ENCODE measurements at places on chromosomes 1 and 21.

GRCh38 chr21:38269576-38269936, 12.8 kb downstream of the KCNJ15 start:
- DNase-seq = no peak

DNA sequence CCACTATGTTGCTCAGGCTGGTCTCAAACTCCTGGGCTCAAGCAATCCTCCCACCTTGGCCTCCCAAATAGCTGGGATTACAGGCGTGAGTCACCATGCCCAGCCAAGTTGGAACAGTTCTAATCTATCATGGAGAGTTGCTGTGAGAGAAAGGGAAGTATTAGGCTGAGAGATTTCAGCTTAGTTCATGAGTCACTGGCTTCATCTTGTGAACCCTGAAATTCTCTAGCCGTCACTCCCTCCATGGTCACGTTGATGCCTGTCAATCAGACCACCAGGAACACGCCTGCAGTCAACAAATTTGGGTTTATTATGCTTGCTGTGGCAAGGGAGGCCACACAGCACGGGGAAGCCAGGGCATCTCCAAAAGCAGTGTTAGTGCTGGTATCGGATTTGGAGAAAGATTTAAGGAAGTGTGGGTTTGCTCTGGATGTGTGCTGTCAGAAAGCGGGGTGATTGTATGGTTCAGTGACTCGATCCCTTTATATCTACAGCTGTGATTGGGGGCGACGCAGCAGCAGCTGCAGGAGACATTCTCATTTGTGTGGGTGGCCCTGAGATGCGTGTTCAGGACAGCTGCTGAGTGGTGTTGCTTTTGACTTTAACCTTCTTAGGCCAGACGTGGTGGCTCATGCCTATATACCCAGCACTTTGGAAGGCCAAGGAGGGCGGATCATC, 18.7 kb downstream of the UQCRHL start:
- no peak for DNase-seq

DNA sequence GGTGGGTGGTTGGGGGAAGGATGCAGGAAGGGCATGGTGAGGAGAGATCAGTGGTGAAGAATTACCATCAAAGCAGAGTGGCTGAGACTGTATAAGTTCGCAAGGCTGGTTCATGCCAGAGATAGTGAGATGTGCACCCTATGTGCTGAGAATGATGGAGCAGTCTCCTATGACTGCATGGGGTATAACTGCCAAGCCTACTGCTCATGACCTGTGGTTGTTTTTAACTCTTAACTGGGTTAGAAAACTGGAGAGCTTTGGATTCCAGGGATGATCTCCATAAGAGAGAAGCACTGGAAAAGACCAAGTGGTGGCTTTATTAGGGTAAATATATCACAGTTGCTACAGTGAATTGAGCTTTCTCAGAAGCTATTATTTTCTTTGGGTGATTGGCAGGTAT, 16.2 kb downstream of the WNT2B start:
- DNase-seq = no peak

- peak; percentile 98 for DNase-seq
Observed at GRCh38 chr1:246214708-246215509, 292.2 kb downstream of the SMYD3 start.

GRCh38 chr1:218384581-218384993, 39.5 kb downstream of the TGFB2 start:
- no peak for DNase-seq

DNA sequence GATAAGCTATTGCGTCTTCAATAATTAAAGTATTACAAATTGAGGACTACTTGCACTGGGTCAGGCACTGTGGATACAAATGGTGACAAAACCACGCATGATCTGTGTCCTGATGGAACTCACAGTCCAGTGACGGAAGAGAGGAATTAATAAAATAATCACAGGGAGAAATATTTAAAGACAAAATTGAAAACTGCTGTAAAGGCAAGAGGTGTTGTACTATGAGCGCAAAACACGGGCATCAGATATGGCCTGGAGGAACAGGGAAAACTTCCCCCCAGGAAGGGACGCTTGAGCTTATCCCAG, 16.6 kb upstream of the SLAMF6 start:
- DNase-seq = no peak

DNA sequence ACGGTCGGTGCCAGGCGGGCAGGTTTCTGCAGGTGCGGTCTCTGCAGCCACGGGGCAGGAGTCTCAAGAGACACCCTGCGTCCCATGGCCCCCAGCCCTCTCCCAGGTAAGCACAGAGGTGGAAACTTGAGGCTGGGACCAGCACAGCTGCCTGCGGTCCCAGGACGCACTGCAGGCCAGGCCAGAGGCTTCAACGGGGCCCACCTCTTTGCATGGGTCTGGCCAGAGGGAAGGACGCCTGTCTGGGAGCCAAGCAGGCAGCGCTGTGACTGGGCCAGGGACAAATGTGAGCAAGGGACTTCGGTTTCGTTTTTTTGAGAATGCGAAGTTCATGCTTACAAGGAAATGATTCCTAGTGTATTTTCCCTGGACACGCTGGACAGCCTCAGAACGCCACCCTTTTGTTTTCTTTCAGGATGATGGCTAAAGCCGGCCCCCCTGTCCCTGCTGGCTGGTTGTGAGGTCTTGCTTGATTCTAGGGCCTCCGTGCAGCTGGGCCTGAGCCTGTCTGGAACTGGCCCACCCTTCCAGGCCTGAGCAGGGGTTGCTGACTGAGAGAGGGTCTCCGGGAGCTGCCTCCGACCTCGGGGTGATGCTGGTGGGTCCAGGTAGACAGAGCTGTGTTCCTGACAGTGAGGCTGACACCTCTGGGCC, 38.3 kb downstream of the MORN1 start:
- DNase-seq = no peak

DNA sequence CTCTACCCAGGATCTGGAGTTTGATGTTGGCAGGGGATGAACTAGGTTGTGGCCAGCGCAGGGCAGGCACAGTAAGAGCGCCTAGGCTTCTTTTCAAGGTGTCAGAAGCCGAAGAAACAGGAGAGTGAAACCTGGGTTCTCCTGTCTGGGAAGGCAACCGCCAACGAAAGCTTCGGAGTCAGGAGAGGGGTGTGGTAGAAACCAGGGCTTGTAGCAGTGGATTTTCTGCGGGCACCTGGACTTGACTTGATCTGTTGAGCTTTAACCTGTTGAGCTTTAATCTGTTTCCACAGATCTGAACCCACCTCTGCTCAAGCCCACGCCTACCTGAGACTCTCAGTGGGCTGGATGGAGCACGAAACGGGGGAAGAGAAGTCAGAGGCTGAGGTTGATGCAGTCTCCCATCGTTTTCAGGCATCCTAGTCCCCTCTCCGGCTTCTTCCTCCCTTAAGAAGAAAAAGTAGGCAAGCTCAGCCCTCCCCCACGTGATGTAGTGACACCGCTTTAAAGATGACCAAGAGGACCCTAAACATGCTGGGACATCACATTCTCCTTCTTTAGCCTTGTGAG, 9.3 kb downstream of the HLX start:
- no peak for DNase-seq

GRCh38 chr1:22163137-22163536, 20.2 kb upstream of the WNT4 start:
- DNase-seq = no peak

DNA sequence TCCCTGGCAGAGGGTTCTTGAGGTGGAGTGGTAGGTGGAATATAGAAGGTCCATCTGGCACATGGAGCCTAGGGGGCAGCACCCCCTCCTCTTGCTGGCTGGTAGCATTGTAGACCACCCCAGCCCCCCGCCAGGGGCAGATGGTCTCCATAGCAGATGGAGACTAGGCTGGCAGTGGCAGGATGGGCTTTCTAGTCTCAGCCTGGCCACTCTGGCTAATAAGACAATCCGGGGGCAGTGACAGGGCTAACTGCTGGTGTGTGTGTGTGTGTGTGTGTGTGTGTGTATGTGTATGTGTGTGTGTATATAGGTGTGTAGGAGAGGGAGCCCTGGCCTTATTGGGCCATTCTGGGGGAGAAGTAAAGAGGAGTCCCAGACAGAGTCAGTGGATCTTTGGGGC, 16.1 kb downstream of the UTP11 start:
- no peak for DNase-seq

- DNase-seq = peak; percentile 9
Observed at GRCh38 chr1:87327376-87328271, 1.1 kb upstream of the LMO4 start.

GRCh38 chr1:205933671-205934618, 9.3 kb downstream of the SLC26A9 start:
- no peak for DNase-seq

DNA sequence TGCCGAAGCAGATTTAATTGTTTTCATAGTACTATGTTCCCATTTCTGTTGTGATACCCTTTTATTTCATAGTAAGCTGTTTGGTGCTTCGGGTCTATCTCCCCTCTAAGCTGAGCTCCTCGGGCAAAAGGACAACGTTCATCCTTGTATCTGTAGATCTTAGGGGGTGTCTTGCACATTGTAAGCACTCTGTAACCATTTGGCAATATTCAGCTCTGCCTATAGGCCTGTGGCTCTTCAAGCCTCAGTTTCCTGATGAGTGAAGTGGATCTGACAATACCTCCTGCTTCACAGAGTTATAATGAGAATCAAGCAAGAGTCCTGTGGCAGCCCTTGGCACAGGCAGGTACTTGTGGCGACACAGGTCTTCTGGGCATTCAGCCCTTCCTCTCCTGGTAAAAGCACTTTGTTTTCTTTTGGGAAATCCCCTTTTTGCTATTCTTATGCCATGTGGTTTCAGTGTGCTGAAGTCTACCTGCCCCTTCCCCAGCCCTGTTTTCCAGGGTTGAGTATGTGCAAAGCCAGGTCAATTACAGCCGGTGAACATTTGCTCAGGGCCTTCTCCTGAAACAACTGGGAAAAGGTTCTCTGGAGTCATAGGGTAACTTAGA, 8.5 kb upstream of the EXO1 start:
- DNase-seq = no peak

GRCh38 chr1:185774394-185774793, 40.2 kb downstream of the HMCN1 start:
- DNase-seq = no peak

DNA sequence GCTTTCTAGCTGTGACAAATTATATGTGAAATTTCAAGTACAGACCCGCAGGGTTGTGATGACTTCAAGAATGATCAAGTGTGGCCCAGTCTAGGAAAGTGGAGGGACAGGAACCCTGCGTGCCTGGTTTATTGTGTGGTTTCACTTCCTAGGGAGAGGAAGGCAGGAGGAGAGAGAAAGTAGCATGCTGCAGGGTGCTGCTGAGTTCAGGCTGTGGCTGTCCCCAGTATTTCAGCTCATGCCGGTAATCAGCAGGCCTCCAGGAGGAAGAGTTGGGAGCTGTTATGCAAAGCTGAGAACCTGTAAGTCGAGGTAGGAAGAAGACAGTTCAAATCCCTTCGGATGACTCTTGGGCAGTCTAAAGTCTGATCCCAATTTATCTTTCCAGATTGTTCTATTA, 140.4 kb downstream of the ROR1 start:
- DNase-seq = no peak

DNA sequence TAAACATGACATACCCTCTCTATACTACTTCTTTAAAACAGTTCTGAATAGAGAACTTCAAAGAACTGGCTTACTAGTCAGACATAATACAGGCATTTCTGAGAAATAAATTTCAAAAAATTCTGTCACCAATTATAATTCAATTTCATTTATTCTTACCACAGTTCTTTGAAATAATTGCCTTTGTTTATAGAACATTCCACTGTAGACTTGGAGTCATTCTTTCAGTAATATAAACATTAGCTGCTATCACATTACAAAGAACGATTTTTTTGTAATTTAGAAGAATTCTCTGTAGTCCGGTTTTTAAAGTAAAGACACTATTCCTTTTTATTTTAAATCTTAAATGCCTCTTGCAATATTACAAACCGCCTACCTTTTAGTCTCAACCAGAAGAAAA, 146.4 kb upstream of the COL11A1 start:
- no peak for DNase-seq

DNA sequence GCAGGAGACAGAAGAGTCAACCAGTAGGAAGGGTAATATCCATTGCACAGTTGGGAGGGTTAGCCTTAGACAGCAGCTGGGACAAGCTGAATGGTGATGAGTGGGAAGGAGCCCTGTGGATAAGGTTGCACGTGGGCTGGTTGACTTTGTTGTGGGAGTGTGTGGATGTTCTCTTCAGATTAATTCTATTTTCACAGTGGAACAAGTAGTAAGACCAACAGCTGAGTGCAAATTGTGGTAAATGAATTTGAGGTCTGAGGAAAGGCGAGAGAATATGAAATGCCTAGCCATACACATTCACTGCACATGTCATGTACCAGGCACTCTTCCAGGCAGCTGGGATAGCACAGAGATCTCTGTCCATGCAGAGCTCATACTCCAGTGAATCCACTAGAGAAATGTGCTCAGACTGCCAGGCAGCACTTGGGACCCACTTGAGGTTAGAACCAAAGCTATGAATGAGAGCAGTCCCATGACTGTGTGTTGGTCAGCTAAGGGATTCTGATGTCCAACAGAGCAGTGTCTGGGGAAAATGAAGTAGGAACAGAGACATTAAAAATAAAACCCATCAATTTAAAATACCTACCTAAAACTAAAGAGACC, 25.2 kb upstream of the VTCN1 start:
- DNase-seq = no peak
